Chondrocyte (in vitro differentiated cells): ENCODE measurements at places on chromosomes 11 and 22. TPM values are rescaled to one million over a fixed set of nuclear protein-coding genes. Genes with fewer than 3 reads are reported as not detected.

- DNase-seq: no peak
These were observed 90.6 kb downstream of the TMEM135 start for GRCh38 chr11:87128372-87128771.

- DNase-seq: no peak
These were observed 229.3 kb downstream of the CASP12 start for GRCh38 chr11:104668797-104669463.

The TSPO gene
- 80.5 to 292 TPM (median 288 TPM) in 3 replicates for total RNA-seq

DNA sequence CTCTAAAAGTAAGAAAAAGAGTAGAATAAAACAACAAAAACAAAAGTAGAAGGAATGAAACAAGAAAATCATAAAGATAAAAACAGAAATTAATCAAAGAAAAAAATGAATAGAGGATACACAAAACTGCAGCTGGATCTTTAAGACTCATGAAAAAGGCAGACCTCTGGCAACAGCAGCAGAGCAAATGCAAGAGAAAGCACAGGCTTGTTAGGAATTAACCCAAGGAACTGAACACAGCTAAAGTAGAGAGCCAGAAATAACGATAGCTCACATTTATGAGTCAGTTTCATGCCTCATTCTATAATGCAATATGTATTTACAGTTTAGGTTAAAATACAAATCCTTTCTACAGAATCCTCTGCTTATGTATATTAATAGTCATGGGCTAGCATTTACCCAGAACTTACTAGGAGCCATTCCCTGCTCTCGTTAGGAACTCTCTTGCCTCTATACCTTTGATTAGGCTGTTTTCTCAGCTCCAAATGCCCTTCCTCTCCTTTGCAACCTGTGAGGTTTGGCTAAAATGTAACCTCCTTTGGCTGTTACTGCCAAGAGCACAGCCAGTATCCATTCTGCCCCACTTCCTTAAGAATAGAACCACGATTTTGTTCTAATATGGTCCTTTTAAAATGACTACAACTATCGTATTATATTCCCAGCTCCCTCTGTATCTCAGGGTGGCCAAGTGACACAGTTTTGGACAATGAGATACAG lies 38.3 kb upstream of the NFAM1 start:
- no peak for DNase-seq

- DNase-seq: no peak
These were observed 8.7 kb upstream of the CLPB start for GRCh38 chr11:72443016-72443415.

DNA sequence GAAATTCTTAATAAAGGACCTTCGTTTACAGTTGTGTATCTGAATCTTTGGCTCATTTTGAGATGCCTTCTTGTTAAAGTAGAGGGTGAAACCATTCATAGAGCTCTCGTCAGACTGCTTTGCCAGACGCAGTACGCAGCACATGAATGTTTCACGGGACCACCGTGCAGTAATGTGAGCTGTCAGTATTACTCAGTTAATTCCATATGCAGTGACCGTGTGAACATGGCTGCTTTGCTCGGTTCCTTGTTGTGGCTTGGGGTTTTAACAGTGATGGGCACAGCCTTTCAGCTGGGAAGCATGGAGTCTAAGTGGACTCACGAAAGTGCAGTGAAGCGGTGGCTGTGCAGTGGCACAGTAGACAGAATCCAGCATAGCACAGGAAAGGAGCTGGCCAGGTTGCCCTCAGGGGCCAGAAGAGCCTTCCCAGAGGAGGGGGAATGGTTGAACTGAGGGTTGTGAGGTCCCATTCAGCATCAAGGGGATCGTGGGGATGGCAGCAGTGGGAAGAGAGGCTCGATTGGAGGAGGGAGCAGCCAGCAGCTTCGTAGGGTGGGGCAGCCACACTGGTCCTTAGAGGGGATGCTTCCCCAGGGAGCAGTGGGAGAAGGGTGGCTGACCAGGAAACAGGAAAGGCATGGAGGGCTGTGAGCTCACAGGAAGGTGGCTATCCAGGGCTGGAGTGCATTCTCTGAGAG lies 31.4 kb downstream of the PPFIA1 start:
- DNase-seq: no peak

GRCh38 chr11:75398906-75399305 lies 412 bp upstream of the RPS3 start:
- no peak for DNase-seq
